ENCODE measurements at places on chromosomes 13 and 19.

- DNase-seq: no peak
These were observed 3.0 kb upstream of the ZNF554 start for GRCh38 chr19:2816641-2817040.

DNA sequence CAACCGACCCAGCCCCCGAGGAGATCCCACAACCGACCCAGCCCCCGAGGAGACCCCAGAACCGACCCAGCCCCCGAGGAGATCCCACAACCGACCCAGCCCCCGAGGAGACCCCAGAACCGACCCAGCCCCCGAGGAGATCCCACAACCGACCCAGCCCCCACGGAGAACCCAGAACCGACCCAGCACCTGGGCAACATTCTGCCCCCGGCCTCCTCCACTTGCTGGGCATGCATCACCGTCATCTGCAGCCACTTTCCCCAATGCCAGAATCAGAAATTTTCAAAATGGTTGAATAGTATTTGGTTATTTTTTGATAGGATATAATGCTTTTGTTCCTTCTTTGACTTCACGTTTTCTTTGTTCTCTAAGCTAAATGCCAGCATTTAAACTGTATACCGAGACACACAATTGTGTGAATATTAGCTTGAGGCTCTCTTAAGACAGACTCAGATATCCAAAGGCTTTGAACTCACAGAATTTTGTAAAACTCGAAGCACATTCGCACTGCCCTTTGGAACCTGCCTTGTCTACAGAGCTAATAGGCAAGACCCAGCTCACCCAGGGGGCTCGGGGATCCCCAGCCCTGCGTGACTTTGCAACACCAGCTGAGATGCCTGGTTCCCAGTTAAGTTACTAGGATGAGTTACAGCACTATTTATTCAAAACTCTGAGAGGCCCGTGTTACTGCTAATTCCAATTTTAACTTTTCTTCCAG, 15.5 kb upstream of the RASA3 start:
- no peak for DNase-seq

DNA sequence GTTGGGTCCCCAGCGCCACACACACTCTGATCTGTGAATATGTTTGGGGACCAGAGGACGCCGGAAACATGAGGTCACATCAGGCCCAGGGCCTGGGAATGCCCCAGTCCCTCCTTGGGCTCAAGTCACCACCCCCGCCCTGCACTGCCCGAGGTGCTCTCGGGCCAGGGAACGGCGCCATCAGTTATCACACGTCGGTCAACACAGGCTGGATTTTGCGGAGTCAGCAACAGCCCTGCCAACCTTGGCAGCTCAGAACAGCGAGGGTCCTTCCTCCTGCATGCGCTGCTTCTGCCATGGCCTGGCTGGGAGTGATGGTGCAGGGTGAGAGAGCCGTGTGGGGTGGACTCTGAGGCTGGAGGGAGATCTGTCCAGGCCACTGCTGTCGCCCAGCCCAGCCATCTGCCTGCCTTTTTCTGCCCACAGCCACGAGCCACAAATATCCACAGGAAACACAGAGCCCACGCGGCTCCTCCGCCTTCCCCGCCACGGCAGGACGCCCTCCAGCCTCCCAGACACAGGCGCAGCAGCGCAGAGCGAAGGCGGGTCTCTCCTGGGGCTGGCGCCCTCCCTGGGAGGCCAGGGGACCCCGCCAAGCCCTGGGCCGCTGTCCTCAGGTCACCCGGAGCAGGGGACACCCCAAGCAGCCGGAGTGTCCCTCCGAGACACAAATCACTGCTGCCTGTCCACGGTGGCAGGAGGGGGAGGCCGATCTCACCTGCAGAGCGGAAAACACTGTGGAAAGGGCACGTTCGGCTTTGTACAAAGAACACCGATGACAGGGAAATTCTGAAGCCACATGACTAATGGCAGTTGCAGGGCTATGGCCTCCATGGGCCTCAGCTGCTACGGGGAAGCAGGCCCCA, 31.6 kb upstream of the CACTIN start:
- no peak for DNase-seq

DNA sequence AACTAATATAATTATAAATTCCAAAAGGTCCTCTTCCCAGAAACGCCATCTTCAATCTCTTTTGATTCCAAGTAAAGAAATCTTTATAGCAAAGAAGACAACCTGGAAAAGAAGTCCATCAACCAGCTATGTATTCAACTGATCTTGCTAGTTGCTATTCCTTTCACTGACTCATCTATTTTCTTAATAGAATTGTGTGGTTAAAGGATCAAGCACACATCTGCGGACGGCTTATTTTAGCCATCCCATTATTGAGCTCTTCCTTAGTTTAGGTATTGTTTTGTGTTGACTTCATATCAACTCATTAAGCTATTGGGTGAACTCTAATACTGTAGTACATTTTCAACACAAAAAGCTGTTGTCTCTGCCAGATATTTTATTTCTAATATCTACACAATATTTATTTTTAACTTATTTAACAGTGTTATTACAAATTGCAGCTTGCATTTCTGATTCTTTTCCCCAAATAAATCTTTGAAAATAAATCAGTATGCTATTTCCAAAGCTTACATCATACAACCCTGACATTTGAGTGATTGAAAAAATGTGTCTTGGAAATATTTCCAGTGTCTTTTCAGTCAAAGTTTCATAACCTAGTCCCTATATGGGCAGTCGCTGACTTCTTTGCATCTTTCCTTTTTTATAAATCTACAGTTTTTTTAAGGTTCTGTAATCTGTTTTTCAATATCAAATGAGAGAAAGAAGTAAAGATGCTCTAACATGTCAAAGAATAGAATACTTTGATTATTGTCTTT, 158.8 kb upstream of the SPRY2 start:
- no peak for DNase-seq

DNA sequence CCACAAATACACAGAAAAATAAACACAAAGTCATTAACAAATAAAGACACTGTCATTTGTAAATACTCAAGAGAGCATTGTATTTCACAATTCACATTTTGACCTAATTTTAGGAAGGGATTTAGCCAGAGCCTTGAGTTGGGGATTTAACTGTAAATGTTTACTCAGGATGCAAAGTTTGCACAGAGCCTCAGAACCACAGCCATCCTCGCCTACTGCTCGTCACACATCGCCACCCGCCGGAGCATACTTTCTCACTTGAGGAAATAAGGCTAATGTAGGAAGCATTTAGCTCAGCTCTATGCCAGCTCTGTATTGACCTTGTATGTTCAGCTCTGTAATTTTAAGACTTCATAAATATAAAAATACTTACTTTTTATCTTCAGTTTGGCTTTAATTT, 442.7 kb downstream of the OXGR1 start:
- no peak for DNase-seq

DNA sequence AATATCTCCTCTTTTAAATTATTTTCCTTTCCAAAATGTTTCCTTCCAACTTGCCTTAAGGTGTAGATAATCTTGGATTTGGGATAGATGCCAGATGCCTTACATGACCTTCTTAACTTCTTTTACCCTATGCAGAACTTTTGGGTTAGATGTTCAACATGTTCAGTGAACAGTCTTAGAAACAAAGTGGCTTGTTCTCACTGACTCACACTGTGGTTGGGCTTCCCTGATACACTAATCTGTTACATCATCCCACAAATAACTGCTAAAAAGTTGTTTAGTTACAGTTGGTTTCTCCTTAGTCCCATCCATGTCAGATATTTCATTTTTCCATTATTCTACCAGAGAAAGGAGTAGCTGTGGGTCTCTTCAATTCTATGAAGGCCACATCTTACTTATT, 2638.2 kb downstream of the PCDH9 start:
- no peak for DNase-seq

GRCh38 chr13:105527127-105527526, 1008.3 kb downstream of the EFNB2 start:
- no peak for DNase-seq

- no peak for DNase-seq
These were observed 14.1 kb upstream of the FRY start for GRCh38 chr13:32017474-32017873.
